Colonic mucosa (tissue), 4 donors: ENCODE measurements at places on chromosomes 2 and 18.

- no peaks in the 10 kb centered on the region for H3K36me3 ChIP-seq
- H3K4me3 ChIP-seq = no peak overlapping the region
- no peak overlapping the region for H3K27ac ChIP-seq
- no peaks in the 10 kb centered on the region for H3K27me3 ChIP-seq
These were observed 7.7 kb upstream of the GPC1 start for GRCh38 chr2:240427729-240428128.

DNA sequence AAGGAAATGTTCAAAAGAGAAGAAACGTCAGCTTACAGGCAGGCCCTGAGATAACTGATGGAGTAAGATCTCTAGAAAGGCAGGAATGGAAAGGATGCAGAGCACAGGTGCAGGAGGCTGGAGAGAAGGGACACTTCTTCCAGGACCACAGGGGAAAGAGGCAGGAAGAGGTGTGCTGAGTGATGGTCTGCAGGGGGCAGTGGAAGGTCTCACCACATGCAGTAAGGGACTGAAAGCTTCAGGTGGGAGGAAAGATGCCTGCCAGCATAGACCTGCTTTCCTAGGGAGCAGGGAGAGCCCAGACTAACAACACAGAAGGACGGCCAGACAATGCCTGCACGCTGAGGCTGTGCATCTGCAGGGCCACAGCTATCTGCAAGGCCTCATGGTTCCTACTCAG lies 156.8 kb downstream of the L3MBTL4 start:
- H3K27ac ChIP-seq = no peak overlapping the region
- no peak overlapping the region for H3K4me3 ChIP-seq
- no peak for DNase-seq
- H3K4me1 ChIP-seq = no peaks in the 10 kb centered on the region
- H3K27me3 ChIP-seq = no peaks in the 10 kb centered on the region

DNA sequence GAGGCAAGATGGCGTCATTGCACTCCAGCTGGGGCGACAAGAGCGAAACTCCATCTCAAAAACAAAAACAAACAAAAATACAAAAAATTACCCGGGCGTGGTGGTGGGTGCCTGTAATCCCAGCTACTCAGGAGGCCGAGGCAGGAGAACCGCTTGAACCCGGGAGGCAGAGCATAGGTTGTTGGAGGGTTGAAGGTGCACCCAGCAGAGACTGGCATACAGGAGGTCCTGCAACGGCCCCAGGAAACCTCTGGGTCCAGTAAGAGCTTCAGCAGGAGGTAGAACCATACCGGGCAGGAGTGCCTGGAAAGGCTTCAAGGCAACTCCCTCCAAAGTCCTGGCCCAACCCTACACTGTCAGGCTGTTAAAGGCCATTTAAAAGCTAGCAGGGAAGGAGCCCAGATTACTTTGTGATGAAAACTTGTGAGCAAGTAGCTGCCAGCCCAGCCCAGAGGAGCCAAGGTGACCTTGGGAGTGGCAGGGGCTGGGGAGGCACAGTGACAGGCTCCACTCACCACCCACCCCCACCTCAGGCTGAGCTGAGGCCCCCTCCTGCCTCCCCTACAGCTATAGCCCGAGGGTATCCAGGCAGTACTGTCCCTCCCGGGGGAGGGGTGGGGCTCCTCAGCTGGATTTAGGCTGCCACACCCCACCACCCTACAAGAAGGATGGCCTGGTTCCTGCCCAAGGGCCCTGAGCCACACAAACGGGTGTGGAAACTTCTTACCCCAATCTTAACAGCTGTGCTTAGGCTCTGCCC lies 28.1 kb downstream of the TFCP2L1 start:
- DNase-seq = peak; percentile 70
- H3K4me3 ChIP-seq = no peak overlapping the region
- no peaks in the 10 kb centered on the region for H3K36me3 ChIP-seq
- H3K4me1 ChIP-seq = peaks cover 11% of the 10 kb centered on the region
- H3K27ac ChIP-seq = peak overlapping the region; percentile 71

GRCh38 chr2:23595601-23596251 lies 210.7 kb downstream of the KLHL29 start:
- DNase-seq = no peak
- H3K27me3 ChIP-seq = no peaks in the 10 kb centered on the region
- H3K36me3 ChIP-seq = no peaks in the 10 kb centered on the region
- H3K4me3 ChIP-seq = no peak overlapping the region

GRCh38 chr2:47227532-47228279 lies 72.6 kb upstream of the STPG4 start:
- no peaks in the 10 kb centered on the region for H3K36me3 ChIP-seq
- H3K27me3 ChIP-seq = no peaks in the 10 kb centered on the region
- no peak overlapping the region for H3K4me3 ChIP-seq
- DNase-seq = no peak
- peaks cover 17% of the 10 kb centered on the region for H3K4me1 ChIP-seq

GRCh38 chr18:58776084-58776483 lies 88.6 kb upstream of the ZNF532 start:
- no peaks in the 10 kb centered on the region for H3K36me3 ChIP-seq
- H3K27ac ChIP-seq = no peak overlapping the region
- no peak for DNase-seq
- no peaks in the 10 kb centered on the region for H3K27me3 ChIP-seq

- no peaks in the 10 kb centered on the region for H3K27me3 ChIP-seq
- H3K27ac ChIP-seq = no peak overlapping the region
These were observed 95.7 kb downstream of the ZNF385B start for GRCh38 chr2:179765666-179766065.

GRCh38 chr2:100453853-100454252 lies 16.4 kb upstream of the NMS start:
- no peak overlapping the region for H3K27ac ChIP-seq
- no peaks in the 10 kb centered on the region for H3K36me3 ChIP-seq
- no peak overlapping the region for H3K4me3 ChIP-seq
- no peak for DNase-seq
- no peaks in the 10 kb centered on the region for H3K27me3 ChIP-seq
- H3K4me1 ChIP-seq = no peaks in the 10 kb centered on the region

DNA sequence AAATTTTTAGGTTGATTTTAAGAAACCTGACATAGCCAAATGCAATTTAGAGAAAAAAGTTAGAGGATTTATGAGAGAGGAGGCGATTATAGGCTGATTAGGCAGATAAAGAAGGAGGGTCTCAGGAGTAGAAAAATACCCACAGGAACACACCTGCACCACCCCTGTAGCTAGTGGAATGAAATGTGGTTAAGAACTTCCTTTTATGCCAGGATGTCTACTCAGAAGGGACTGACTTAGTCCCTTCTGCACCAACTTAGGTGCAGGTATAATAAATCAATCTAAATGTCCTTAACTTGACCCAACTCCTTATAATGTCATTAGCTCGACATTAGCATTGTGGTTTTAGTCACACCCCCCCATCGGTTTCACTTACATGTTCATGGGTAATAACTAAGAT lies 1274.5 kb upstream of the TMEFF2 start:
- H3K36me3 ChIP-seq = no peaks in the 10 kb centered on the region
- no peaks in the 10 kb centered on the region for H3K27me3 ChIP-seq
- no peak overlapping the region for H3K4me3 ChIP-seq
- no peaks in the 10 kb centered on the region for H3K4me1 ChIP-seq
- no peak overlapping the region for H3K27ac ChIP-seq
- DNase-seq = no peak

GRCh38 chr2:68365087-68365486 lies at the start of gene PLEK:
PLEK (plus strand) TSS chr2:68365282; CDS start chr2:68365352, 70 bp downstream.
- no peaks in the 10 kb centered on the region for H3K27me3 ChIP-seq
- no peaks in the 10 kb centered on the region for H3K36me3 ChIP-seq
- peak within 1 kb of the TSS; percentile 22 for H3K4me3 ChIP-seq
- no peaks in the 10 kb centered on the region for H3K4me1 ChIP-seq
- peak; percentile 46 for DNase-seq

DNA sequence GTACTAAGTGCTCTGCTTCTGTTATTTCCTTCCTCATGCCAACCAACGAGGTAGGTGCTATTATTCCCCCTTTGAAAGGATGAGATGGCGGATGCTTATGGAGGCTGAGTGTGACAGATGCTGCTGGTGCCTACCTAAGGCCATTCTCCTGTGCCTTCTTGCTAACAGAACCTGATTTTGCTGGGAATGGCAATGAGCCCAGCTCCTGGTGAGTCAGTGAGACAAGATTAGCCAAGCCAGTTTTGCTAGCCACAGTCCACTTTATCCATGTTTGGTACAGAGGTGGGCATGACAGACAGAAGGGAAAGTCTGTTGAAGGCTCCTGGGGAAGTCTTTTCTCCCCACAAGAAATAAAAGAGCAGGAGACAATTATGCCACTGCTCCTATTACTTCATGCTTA lies 43.7 kb upstream of the TMEM163 start:
- no peak overlapping the region for H3K4me3 ChIP-seq
- no peaks in the 10 kb centered on the region for H3K27me3 ChIP-seq
- H3K36me3 ChIP-seq = no peaks in the 10 kb centered on the region
- no peak overlapping the region for H3K27ac ChIP-seq

GRCh38 chr2:69116438-69116837 lies 103.5 kb downstream of the ANTXR1 start:
- H3K27ac ChIP-seq = peak overlapping the region; percentile 54
- no peaks in the 10 kb centered on the region for H3K4me1 ChIP-seq
- DNase-seq = no peak
- H3K27me3 ChIP-seq = no peaks in the 10 kb centered on the region

DNA sequence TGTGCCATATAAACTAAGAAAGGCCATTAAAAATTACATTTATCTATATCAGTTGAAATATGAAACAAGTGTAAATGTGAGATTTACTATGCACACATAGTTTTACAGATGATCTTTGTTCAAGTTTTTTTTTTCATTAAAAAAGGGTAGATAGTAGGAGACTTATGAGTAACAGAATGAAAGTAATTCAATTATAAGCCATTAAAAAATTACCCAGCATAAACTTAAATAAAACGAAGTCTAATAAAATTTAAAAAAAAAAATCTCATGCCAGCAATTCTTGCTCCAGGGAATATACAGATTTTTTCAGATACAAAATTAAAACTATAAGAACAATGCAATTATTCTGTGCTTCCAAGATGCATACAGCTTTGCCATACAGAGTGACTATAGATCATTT lies 118.3 kb upstream of the RNU4ATAC start:
- DNase-seq = no peak
- no peaks in the 10 kb centered on the region for H3K27me3 ChIP-seq
- H3K4me1 ChIP-seq = no peaks in the 10 kb centered on the region
- H3K4me3 ChIP-seq = no peak overlapping the region
- no peak overlapping the region for H3K27ac ChIP-seq
- H3K36me3 ChIP-seq = peaks cover 5% of the 10 kb centered on the region

GRCh38 chr18:79449551-79450288 lies 54.0 kb downstream of the NFATC1 start:
- H3K4me1 ChIP-seq = no peaks in the 10 kb centered on the region
- no peaks in the 10 kb centered on the region for H3K27me3 ChIP-seq
- H3K27ac ChIP-seq = no peak overlapping the region

DNA sequence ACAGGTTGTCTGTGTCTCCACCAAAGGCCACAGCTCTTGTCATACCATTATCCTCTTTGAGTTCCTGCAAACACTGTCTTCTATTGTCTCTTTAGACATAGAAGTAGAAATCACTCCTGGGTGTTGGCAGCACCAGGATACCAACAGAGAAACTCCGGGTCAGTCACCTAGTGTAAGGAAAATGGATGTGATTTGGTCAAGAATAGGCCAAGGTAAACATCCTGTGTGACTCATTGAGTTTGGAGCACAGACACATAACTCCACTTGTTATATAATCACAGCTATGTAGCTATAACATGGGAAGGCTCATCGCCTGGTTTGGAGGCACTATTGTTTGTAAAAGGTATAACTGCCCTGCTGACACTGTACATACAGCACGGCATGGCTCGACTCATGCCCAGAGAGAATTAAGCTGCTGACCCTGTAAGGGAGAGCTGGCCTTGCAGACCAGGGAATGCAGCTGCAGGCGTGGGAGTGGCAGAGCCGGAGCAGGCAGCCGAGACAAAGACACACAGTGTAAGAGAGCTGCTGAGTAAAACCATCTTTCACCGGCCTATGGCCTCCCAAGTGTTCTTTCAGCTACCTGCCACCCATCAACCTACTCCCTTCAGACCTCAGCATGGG lies 3.4 kb upstream of the TXNL1 start:
- H3K4me1 ChIP-seq = peaks cover 2% of the 10 kb centered on the region
- H3K4me3 ChIP-seq = no peak overlapping the region
- H3K27ac ChIP-seq = no peak overlapping the region
- no peaks in the 10 kb centered on the region for H3K27me3 ChIP-seq
- no peak for DNase-seq

- DNase-seq = no peak
- H3K27ac ChIP-seq = no peak overlapping the region
- no peak overlapping the region for H3K4me3 ChIP-seq
- no peaks in the 10 kb centered on the region for H3K36me3 ChIP-seq
- no peaks in the 10 kb centered on the region for H3K4me1 ChIP-seq
These were observed 448.1 kb downstream of the TSN start for GRCh38 chr2:122203523-122203922.

DNA sequence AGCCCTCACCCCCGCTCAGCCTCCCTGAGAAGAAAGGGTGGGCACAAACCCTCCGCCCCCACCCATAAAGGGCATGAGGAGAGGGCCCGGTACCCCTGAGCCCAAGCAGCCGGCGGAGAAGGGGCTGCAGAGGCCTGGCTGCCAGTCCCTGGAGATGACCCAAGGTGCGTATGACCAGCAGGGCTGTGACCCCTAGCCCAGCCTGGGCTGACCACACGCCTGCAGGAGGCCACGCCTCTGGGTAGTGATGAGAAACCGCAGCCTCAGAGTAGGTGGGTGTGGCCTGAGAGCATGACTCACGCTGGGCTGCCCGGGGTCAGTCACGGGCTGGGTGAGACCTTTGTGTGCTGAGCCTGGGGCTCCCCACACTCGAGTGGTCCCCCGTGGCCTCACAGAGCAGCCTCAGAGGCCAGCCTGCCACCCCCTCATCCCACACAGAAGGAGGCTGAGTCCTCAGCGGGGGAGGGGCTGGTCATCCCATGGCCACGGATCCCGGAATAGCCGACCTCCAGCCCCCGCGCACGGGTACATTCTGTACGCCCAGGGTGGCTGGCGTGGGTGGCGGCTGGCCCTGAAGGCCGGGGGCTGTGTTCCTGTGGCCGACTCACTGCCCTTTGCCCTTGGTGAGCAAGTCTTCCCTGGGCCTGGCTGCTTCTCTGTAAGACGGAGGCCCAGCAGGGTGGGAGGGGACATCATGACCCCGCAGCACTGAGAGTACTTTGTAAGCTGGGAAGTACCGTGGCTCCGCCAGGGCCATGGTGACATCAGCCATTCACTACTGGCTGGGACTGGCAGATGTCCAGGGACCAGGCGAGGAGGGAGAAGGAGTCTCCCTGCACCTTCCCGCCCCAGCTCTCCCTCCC lies 110.8 kb upstream of the OTOS start:
- H3K27me3 ChIP-seq = no peaks in the 10 kb centered on the region
- no peak overlapping the region for H3K4me3 ChIP-seq
- peak; percentile 74 for DNase-seq
- no peaks in the 10 kb centered on the region for H3K36me3 ChIP-seq
- peak overlapping the region; percentile 8 for H3K27ac ChIP-seq

DNA sequence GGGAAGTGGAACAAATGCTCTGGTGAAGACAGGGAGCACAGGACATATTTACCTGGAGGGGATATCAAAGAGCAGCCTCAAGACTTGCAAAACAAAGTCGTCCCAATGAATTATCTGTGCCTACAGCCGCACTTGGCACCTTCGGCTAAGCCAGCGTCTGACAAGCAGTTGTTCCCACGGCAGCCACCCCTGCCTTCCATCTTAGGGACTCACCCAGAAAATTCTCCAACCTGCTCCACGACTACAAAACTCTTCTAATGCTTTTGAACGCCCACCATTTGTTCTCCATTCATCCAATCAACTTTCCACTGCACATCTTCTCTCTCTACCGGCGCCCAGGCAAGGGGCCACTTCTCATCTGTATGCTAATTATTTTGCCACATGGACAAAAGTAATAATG lies 7.0 kb downstream of the MYT1L start:
- no peak overlapping the region for H3K27ac ChIP-seq
- H3K4me1 ChIP-seq = no peaks in the 10 kb centered on the region
- H3K36me3 ChIP-seq = no peaks in the 10 kb centered on the region
- no peak for DNase-seq
